Sciatic nerve (tissue), 2 donors: ENCODE measurements at places on chromosomes 6 and 20.

- DNase-seq, result peak; percentile 76
Measured at GRCh38 chr20:34997131-34997561, 41.5 kb downstream of the MYH7B start.

DNA sequence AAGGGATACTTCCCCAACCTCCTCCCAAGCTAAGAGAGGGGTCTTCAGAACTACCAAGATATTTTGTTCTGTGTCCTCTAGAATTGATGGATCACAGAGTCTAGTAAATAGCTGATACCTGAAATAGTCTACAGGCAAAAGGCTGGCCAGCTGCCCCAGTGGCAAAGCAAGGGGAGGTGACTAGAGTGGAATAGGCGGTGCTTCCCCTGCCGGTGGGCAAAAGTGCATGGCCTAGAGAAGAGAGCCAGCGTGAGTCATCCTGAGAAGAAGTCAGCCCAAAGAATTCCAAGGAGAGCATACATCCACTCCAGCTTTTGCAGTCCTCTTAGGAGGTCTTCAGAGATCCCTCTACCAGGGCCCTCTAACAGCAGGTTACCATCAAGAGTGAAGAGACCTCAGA lies 14.7 kb downstream of the DPPA5 start:
- DNase-seq, result no peak

- DNase-seq, result no peak
Measured at GRCh38 chr6:52305948-52306767, 21.6 kb upstream of the MCM3 start.

DNA sequence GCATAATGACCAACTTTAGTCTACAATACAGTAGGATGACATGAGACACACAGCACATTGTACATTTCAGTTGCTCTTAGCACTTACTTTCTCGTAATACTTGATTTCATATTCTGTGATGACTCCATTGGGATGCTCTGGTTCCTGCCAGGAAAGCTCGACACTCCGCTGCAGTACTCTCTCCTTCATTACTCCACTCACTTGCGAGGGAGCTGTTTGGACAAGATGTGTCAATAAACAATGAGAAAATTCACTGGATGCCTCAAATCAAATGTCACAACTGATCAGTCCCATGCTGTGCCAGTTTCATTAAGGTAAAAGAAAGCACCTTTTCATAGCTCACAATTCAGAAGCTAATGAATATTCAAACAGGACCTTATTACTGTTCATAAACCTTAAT lies 147.1 kb downstream of the EPHA7 start:
- no peak for DNase-seq

DNA sequence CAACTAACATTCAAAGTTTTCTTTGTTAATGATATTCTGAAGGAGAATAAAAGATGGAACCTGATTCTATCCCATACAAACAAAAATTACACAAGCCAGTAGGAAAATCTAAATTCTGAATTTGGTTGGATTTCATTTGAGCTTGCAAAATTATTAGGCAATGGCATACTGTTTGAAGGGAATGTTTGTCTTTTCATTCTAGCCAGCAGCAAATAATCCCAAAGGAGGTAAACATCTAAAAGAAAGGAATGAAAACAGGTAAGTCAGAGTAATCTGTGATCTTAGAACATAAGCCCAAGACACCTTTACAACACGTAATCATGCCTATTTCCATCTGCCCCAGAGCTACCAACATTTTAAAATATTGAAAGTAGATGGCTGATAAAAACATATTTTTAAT lies 482.1 kb upstream of the CITED2 start:
- no peak for DNase-seq

- no peak for DNase-seq
Measured at GRCh38 chr20:23453549-23454543, 1.2 kb upstream of the CST11 start.

GRCh38 chr6:127343809-127344659 lies 625 bp upstream of the ECHDC1 start:
- no peak for DNase-seq

DNA sequence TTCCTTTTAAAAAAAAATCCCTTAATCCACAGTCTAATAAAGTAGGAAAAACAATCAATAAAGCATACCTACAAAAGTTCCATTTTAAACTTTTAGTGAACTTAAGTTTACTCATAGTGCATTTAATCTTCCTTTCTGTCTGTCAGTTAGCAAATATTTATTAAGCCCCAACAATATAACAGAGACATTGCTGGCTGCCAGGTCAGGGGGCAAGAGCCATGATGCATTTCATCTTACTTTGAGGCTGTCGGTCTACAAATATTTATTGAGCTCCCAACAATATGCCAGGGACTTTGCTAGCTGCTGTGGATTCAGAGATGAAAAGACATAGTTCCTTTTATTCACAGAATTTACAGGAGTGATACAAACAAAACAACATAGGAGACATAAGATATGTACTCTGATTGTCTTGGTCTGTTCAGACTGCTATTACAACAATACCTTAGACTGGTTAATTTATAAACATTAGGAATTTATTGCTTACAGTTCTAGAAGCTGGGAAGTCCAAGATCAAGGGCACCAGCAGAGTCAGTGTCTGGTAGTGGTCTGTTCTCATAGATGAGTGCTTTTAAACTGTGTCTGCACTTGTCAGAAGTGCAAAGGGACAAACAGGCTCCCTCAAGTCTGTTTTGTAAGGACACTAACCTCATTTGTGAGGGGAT lies 118.6 kb downstream of the PLCB1 start:
- DNase-seq, result no peak

DNA sequence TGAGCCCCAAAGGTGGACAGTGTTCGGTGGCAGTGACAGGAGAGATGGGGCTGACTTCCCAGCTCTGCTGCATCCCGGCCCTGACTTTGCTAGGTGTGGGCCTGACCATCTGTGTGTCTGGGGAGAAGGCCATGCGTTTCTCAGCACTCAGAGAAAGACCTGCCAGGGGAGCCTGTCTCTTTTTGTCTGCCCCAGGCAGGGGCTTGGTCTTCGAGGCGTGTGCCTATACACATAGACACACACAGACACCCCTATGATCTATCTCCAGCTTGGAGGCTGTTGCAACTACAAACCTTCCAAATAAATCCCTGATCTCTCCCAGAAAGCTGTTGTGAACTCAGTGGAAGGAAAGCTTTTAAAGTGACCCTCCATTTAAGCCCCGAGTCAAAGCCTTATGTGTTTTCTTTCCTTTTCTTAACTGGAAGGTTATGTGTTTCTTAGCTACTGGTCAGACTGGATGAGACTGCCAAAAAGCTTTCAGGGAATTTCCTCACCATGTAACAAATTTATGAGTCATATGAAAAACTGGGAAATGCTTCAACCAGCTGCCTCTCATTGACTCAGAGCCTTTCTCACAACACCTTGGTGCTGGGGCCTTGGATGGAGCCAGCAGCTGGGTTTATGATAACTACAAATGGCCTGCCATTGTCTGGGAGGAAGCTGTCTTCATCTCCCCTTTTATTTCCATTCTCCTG lies 102.6 kb downstream of the CDC5L start:
- DNase-seq, result no peak

DNA sequence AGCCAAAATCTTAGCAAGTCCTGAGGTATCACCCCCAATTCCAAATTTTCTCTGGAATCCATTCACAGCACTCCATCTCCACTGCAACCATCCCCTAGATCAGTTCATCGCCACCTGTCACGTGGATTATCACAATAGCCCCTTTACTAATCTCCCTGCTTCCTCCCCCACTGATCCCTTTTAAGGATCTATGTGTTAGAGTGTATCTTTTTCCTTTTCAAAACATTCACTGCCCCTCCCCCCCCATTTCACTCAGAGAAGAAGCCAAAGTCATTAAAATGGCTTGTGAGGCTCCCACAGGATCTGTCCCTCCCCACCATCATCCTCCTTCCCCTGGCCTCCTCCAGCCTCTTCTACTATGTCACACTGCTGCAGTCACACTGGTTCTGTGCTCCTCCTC lies 18.4 kb upstream of the SPAG4 start:
- no peak for DNase-seq

DNA sequence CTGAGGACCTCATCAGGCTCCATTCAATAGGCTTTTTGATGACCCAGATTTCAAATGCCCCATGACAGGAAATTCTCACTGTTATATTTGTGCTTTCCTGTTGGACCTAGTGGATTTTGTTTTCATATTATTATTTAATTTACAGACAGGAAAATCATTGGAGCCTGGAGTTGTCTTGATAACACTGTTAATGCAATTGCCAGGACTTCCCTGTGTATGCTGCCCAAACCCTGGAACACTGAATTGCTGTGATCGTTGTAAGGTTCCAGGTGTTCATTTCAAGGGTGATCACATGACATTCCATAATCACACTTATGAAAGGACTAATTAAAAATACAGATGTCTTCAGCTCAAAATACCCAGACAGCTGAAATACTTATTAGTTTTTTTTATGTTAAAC lies 783.2 kb downstream of the DHX35 start:
- DNase-seq, result no peak

- no peak for DNase-seq
Measured at GRCh38 chr6:34549804-34550202, 6.3 kb downstream of the SPDEF start.

- DNase-seq, result no peak
Measured at GRCh38 chr20:22339946-22340345, 244.4 kb downstream of the FOXA2 start.

DNA sequence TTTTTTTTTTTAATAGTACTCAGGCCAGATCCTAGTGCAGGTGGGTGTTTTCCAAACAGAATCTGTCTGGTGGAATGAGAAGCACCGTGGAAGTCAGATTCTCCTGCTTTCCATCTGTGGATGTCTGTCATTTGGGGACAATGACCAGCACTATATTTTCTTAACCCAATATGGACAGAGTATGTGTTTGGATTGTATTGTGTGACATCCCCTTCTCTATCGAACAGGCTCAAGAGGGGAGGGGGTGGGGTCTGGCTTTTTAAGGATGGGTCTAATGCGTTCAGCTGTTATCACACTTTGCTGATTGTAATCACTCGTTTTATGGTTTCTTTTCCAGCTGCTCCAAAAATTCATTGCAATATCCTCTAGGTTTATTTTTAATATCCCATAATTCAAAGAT lies 197.5 kb upstream of the CEP162 start:
- no peak for DNase-seq

DNA sequence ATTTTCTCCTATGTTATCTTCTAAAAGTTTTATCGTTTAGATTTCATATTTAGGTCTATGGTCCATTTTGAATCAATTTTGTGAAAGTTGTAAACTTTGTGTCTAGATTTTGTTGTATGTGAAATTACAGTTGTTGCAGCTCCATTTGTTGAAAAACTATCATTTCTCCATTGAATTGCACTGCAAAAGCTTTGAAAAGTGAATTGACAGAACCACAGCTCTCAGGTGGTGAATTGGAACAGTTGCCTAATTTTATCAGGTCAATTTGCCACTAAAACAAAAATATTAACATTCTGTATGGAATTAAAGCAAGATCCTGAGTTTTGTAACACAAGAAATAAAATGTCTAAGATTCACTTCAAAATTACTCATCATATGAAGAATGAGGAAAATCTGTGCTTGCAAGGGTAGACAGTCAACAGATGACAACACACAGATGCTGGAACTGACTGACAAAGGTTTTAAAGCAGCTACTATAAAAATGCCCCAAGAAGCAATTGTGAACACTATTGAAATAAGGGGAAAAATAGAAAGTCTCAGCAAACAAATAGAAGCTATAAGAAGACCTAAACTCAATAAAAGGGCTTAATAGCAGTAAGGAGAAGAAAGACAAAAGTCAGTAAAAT lies 346.7 kb downstream of the PAX1 start:
- DNase-seq, result no peak
